ENCODE measurements at places on chromosomes 4 and X.

GRCh38 chr4:94947681-94948108, 189.9 kb downstream of the BMPR1B start:
- no peak for DNase-seq

DNA sequence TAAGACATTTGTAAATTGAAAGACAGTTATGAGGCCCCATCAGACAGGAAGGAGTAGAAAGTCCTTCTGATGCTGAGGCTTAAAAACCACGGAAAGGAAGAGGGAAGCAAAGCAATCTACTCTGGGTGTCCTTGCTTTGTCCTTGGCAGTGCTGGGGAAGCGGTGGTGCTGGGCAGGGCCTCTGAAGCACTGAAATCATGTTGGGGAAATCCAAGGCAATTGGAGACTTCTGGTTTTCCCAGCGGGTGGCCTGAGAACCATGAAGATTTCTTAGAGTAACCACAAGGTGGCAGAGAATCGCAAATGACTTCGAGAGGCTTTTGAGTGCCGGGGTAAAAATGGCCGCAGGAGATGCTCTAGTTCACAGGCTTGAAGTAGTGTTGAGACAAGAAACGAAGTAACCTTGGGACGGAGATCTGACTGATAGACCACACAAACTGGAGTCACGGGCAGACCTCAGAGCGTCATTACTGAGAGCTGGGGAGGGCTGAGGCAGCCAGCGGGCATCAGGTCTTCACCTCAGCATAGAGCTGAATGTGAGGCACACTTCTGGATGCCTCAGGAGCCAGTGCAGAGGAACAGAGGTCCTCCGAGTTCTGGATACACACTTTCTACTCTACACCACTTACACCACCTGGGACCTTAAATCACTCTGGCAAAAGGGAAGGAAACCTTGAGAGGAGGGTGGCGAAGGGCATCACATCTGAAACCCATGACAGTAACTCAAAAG, 130.7 kb upstream of the GPRIN3 start:
- DNase-seq: peak; percentile 14

GRCh38 chrX:118560489-118560888, 64.9 kb downstream of the DOCK11 start:
- DNase-seq: no peak

GRCh38 chrX:154441984-154442707, 1.8 kb upstream of the FAM50A start:
- no peak for DNase-seq

DNA sequence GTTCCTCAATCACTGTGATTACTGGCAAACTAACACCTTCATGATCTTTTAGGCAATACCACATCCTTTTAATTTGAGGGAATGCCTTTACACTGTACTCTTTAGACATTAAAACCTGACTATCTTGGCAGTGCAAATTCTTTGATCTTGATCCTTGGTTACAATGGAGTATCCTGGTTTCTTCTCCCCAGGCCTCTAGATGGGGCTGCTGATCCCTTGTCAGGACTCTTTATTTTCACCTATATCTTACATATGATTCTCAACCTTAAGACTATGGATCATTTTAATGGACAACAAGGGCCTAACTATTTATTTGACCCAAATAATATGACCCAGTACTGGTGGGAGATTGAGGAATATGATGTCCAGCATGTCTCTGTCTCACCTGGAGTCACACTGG, 1005.5 kb upstream of the INTU start:
- no peak for DNase-seq

GRCh38 chr4:140289486-140289885, 84.0 kb upstream of the SCOC start:
- no peak for DNase-seq

- no peak for DNase-seq
Measured at GRCh38 chr4:3407930-3408792, 33.6 kb upstream of the HGFAC start.

- DNase-seq: no peak
Measured at GRCh38 chr4:21469438-21470300, 478.9 kb downstream of the KCNIP4 start.

DNA sequence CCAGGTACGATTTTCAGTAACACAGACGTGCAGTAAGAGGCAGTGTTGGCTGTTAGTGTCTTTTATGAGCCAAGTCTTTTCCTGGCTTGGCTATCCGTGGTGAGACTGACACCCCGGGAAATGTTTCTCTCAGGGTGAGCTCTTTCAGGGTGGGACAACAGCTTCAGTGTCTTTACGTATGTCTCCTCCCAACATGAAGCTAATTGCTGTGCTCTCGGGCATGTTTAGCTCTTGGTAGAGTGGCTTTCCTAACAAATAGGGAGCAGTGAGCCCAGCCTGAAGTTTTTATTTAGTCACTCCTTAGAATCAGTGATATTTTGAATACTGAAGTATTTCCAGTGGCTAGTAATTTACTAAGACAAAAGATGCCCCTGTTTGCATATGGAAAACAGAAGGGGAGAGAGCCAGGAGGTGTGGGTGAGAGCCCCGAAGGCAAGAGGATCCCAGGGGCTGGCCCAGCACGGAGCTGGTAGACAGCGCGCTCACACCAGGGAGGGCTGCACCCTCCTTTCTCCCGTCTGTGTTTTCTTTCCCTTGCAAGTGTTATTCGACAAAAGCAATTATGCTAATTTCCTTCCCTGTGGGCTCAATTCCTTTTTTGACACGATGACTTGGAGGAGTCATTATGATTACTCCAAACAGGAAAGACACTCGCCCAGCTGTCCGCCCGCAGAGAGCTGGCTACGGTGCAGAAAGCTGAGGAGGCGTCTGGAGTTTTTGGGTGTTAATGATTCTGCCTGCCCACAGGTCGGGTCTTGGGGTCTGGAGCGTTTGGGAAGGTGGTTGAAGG, 47.7 kb downstream of the PDGFRA start:
- no peak for DNase-seq

DNA sequence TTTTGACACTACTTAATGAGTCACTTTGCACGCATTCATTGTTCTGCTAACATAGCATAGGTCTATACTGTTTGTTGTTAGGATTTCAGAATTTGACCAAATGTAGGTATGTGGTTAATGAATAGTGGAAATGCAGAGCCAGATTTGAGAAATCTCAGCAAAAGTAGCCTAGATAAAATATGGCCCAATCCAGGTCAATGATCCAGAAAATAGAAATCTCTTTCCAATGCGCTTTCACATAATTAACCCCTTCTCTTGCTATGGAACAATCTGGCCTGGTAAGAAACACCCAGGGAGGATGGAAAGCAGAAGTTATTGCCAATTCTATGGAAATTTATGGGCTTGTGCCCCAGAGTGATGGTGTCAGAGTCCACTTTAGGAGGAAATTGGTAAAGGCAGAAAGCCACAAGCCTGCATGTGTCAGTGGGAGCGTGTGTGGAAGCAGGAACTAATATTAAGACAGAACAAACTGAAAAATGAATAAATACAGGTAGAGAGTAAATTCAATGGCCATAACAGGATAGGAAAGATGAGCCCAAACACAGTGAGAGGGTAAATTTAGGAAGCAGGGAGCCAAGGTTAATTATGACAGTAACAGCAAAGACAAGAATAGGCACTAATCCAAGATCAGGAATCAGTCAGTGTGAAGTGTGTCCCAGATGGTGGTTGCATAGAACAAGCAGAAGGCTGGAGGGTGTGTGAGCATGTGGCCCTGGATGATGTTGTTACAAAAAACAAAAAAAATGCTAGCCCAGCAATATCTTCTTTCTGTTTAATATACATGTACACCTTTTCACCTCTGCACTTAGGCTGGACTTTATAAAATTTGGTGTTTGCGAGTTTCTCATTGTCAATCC, 102.9 kb downstream of the SYTL5 start:
- DNase-seq: no peak

DNA sequence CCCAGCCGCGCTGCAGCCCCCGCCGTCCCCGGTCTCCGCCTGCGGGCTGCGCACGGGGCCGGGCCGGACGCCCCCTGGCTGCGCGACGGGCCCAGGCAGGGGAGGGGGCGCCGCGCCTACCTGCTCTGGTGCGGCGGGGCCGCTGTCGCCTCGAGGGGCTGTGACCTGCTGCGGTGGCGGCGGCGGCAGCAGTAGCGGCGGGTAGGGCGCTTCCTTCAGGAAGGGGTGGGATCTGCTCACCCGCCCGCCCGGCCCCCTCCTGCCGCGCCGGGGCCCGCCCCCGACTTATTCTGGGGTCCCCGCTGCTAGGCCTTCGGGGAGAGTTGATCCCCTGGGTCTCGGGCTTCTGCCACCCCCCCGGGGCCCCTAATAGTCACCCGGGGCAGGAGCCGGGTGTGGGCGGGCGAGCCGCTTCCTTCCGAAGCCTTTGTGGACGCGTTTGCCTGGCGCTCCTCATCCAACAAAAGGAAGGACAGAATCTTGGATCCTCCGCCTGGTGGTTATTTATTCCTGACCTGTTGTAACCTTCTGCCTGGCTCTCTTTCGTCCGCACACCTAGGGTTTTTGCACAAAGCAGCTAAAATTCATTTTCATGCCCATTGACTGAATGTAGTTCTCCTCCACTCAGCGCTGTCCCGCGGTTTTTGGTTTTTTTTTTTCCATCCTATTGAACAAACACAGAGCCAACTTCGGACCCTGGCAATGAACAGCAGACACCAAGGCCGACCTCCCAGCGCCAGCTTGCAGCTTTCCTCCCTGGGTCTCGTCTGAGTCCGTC, at the start of gene TMEM150C:
Gene TMEM150C, minus strand, starts transcription at position 203 of the 778 bp plus-strand sequence. CDS start 57,331 bp downstream, outside the sequence.
- DNase-seq: no peak

- DNase-seq: no peak
Measured at GRCh38 chr4:27350161-27350560, 489.5 kb downstream of the STIM2 start.

- no peak for DNase-seq
Measured at GRCh38 chrX:1025413-1025812, 187.0 kb downstream of the CRLF2 start.

GRCh38 chr4:71549516-71550160, 210.8 kb downstream of the SLC4A4 start:
- DNase-seq: no peak

DNA sequence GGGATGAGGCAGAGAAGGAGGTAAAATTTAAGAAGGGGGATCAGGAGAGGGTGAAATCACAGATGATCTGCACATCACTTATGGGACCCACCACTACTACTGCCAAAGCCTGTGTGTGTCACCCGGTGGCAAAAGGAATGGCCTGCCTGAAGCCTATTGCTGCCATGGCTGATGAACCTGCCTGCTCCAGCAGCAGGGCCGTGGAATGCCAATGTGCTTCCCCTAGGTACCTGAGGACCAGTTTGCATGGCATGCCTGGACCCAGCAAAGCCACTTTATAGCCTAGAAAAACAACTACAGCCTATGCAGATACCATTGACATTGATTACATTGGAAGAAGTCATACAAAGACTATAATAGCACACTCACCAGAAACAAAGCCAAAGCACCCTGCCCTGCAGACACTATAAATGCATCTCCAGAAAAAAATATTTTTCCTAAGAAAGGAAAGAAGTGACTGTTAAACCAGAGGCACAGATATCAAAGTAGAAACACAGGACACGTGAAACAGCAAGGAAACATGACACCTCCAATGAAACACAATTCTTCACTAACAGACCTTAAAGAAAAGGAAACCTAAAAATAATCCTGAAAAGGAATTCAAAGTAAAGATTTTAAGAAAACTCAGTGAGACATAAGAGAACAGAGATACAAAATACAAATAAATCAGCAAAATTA, 680.7 kb upstream of the GRID2 start:
- DNase-seq: no peak

DNA sequence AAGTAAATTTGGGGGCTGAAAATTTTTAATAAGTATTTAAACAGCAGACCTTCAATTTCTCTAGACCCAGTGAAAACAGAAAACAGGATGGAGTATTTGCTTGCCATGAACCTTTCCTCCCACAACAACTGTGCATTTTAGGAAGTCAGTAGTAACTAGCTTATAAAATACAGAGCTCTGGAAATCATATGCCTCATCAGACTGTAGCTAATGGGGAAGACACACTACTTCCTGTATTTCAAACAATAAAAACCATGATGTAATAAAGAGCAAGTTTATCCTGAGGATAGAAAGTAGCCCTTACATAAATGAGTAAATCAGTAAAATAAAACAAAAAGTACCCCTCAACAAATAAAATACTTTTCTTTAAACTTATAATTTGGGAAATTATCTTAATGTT, 280.1 kb upstream of the ZFP42 start:
- DNase-seq: no peak

- DNase-seq: no peak
Measured at GRCh38 chr4:138235419-138235952, 6.7 kb downstream of the SLC7A11 start.

- no peak for DNase-seq
Measured at GRCh38 chr4:163895378-163896005, 401.0 kb downstream of the TMA16 start.

GRCh38 chr4:2276581-2277325, 14.8 kb upstream of the MXD4 start:
- no peak for DNase-seq

GRCh38 chr4:67048530-67048929, 496.8 kb downstream of the CENPC start:
- DNase-seq: no peak

GRCh38 chrX:137482136-137482535, 83.8 kb upstream of the ZIC3 start:
- DNase-seq: no peak

DNA sequence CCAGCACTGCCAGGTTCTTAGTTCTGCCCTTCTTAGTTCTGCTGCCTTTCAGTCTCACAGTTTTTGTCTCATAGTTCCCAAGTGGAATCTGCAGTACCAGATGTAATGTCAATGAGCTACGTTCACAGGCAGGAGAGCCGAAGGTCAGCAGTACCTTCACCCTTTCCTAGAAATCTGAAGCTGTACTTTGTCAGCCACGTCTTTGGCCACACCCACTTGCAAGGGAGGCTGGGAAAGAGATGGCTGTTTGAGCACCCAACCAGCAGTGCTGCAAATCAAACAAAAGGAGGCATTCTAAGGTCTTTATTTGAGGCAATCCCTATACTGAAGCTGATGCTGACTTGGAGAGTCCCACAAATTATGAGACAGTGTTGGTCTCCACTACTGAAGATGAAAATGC, 199.1 kb upstream of the NPY2R start:
- DNase-seq: no peak

GRCh38 chr4:67762086-67762485, 7.9 kb upstream of the GNRHR start:
- no peak for DNase-seq

- no peak for DNase-seq
Measured at GRCh38 chr4:6278801-6279197, 9.1 kb downstream of the WFS1 start.

GRCh38 chr4:175540151-175540550, 271.9 kb downstream of the GPM6A start:
- no peak for DNase-seq

GRCh38 chrX:97524997-97525396, 641.3 kb downstream of the RPA4 start:
- DNase-seq: no peak
